DND-41 (cell line): ENCODE measurements at places on chromosomes 4 and X.

DNA sequence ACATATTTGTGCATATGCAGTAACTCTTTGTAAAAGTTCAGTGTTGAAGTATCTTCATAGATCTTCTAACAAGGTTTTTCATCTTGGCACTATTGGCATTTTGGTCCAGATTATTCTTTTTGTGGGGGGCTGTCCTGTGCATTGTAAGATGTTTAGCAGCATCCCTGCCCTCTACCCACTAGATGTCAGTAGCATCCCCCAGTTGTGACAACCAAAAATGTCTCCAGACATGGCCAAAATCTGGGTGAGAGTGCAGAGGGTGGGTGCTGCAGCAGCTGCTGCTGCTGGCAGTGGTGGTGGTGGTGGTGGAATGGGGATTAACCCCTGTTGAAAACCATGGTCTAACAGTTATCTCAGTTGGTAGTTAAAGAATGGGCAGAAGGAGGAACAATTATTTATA, 370.0 kb downstream of the GPAT3 start:
- no peaks in the 10 kb centered on the region for H3K36me3 ChIP-seq
- H3K4me1 ChIP-seq: no peaks in the 10 kb centered on the region
- no peak overlapping the region for H3K4me3 ChIP-seq
- H3K27me3 ChIP-seq: no peaks in the 10 kb centered on the region
- H3K27ac ChIP-seq: no peak overlapping the region

GRCh38 chrX:120120223-120120622, 4.5 kb upstream of the RHOXF1 start:
- DNase-seq: no peak
- no peaks in the 10 kb centered on the region for H3K36me3 ChIP-seq
- H3K4me3 ChIP-seq: no peak overlapping the region

DNA sequence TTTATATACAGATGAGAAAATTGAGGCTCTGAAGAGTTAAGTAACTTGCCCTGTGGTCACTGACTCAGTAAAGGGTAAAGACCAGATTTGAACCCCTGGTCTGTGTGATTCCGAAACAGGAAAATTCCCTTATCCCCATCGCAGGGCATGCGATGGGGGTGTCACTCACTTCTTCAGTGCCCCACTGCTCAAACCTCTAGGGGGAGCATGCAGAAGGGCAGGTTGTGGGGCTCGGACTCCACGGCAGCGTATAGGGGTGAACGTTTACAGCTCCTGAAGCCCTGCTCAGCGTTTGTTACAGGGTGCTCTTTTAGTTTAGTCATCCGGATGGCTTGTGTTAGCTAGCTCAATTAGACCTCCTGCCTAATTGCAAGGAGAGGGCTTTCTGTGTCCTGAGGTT, 3.7 kb upstream of the EXOC1 start:
- no peak overlapping the region for H3K27ac ChIP-seq
- no peak for DNase-seq
- H3K4me1 ChIP-seq: peaks cover 15% of the 10 kb centered on the region
- no peaks in the 10 kb centered on the region; the same call in 1 of the 2 replicates for H3K36me3 ChIP-seq

DNA sequence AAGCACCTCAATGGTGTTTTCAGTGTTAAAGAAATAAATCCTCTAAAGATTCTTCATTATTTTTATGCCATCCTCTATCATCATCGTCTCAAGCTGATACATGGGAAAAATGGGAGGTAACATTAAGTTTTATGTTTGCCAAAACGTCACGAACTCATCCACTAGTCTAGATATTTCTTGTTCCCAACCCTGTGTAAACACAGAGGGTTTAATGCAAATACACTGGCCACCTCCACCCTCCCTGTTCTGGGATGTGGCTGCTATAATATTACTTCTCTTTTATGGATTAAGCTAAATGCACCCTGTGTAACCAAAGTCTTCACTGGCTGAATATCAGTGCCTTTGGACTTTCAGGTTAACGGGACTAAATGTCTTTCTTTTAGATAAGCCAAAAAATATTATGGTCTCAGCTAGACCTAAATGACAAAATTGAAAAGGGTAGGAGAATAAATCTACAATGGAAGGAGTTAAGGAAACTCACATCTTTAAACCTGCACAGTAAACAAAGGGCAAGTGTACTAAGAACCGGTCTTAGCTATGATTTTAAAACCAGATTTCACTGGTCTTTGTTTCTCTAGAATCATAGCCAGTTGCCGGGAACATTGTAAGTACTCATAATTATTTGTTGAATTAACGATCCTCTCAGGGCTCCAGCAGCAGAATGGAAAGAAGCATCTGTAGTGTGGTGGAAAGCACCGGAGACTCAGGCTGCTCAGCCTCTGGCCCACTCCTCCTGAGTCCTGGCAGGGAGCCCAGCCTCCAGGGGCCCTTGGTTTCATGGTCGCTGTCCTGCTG, 103.5 kb upstream of the NOCT start:
- no peaks in the 10 kb centered on the region for H3K4me1 ChIP-seq
- H3K36me3 ChIP-seq: no peaks in the 10 kb centered on the region
- H3K27me3 ChIP-seq: no peaks in the 10 kb centered on the region

- no peak overlapping the region for H3K4me3 ChIP-seq
- H3K36me3 ChIP-seq: no peaks in the 10 kb centered on the region
- peaks cover 15% of the 10 kb centered on the region for H3K4me1 ChIP-seq
- no peaks in the 10 kb centered on the region for H3K27me3 ChIP-seq
- peak overlapping the region; percentile 62; the same call in 1 of the 2 replicates for H3K27ac ChIP-seq
Observed at GRCh38 chr4:75180790-75181776, 248.2 kb downstream of the PARM1 start.

DNA sequence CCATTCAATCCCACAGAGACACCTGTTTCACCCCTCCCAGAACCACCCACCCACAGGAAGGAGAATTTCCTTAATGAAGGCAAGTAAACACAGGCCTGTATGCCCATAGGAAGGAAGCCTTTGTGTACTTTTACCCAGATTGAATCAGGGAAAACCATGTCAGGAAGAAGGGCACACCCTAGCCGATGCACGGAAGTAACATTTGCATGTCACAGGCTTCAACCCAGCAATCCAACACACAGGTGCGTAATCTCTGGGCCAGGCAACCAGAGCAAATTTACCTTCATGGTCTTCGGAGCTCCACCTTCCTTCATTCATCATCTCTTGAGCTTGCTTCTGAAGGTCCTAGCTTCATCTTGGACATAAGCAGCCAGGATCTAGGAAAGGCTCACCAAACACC, 206.3 kb downstream of the SHROOM3 start:
- H3K4me1 ChIP-seq: no peaks in the 10 kb centered on the region
- H3K36me3 ChIP-seq: no peaks in the 10 kb centered on the region
- H3K4me3 ChIP-seq: no peak overlapping the region
- H3K27ac ChIP-seq: no peak overlapping the region
- no peaks in the 10 kb centered on the region for H3K27me3 ChIP-seq

- no peak overlapping the region for H3K27ac ChIP-seq
- no peaks in the 10 kb centered on the region for H3K36me3 ChIP-seq
- H3K27me3 ChIP-seq: no peaks in the 10 kb centered on the region
- H3K4me3 ChIP-seq: no peak overlapping the region
- DNase-seq: no peak
- H3K4me1 ChIP-seq: no peaks in the 10 kb centered on the region
Observed at GRCh38 chrX:44435047-44435446, 91.6 kb upstream of the EFHC2 start.
